ENCODE measurements at places on chromosomes 5 and 9.

- no peak for DNase-seq
Measured at GRCh38 chr5:135625061-135625460, 46.3 kb upstream of the CXCL14 start.

- no peak for DNase-seq
Measured at GRCh38 chr5:69238760-69239251, 4.1 kb downstream of the CDK7 start.

- no peak for DNase-seq
Measured at GRCh38 chr5:2574155-2574554, 177.3 kb downstream of the IRX2 start.

GRCh38 chr9:94150279-94150828, 66.1 kb downstream of the PTPDC1 start:
- DNase-seq, result no peak

DNA sequence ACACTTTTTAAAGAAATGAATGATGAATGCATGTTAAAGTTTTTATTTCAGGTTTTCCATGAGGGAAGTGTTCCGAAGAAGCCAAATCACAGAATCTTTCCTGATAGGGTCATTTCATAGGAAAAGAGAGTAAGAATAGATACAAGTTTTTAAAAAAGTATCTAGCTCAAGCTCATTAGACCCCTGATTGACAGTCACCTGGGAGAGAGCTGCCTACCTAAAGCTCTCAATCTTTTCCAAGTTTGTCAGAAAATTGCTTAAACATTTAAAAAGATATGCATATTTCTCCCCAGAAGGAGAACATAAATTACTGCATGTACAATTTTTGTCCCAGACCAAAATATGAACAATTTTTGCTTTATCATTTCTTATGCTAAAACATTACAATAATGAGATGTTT, 47.9 kb upstream of the CHSY3 start:
- DNase-seq, result no peak

DNA sequence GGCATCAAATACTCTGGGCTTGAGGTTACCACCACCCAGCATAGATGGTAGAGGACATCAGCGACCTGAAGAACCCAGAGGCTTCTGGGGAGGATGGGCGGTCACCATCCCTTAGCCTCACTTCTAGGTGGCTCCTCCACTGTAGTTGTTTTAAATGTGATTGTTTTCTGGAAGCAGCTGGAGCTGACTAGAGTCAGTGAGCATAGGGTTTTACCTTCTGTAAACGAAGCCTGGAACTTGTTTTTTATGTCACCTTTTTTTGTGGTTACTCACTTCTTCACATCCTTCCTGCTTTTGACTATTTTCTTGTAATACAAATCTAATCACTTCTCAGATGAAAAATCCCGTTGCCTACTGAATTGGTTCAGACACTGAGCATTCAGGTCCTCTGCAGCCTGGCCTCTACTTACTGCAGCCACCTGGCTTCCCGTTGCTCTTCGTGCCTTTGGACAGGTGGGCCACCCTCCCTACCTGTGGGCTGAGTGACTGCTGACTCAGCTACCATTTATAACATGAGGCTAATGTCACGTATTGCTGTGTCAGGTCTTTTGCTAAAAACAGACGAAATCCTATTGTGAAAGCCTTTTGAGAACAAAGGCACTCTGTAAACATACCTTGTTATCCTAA, 167.8 kb downstream of the MAN2A1 start:
- no peak for DNase-seq

- peak; percentile 22 for DNase-seq
Measured at GRCh38 chr5:154042766-154043165, 4.0 kb downstream of the MFAP3 start.

DNA sequence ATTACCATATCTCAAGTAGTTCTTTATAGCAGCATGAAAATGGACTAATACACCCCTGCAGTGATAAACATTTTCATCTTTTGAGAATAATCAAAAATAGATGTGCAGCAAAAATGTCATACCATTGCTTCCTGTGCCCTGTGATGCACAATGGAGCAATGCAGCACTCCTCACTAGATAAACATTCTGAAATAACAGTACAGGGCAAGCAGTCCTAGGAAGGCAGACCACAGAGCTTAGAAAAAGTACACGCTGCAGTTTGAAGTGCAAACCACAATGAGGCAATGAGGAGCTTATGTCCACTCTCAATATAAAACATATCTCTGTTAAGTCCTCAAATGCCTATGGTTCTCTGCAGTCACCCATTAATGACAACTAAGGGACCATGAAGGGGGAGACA, 367.6 kb downstream of the PDE4D start:
- no peak for DNase-seq

DNA sequence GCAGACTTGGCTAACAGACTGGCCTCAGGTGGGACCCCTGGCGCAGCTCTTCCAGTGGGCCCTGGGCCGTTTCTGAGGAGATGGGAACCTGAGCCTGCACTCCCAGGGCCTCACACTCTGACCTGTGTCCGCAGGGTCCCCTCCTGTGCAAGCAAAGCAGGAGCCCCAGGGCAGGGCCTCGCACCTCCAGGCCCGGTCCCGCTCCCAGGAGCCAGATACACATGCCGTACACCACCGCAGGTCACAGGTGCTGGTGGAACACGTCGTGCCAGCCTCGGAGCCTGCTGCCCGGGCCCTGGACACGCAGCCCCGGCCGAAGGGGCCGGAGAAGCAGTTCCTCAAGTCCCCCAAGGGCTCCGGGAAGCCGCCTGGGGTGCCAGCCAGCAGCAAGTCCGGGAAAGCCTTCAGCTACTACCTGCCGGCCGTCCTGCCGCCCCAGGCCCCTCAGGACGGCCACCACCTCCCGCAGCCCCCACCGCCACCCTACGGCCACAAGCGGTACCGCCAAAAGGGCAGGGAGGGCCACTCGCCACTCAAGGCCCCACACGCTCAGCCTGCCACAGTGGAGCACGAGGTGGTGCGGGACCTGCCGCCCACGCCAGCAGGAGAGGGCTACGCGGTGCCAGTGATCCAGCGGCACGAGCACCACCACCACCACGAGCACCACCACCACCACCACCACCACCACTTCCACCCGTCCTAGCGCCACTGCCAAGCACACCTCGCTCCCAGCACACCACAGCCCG, 29.2 kb downstream of the NKD2 start:
- DNase-seq, result no peak

GRCh38 chr5:68746643-68747420, 347.0 kb upstream of the SLC30A5 start:
- DNase-seq, result no peak

GRCh38 chr9:111914749-111915424, 18.3 kb downstream of the UGCG start:
- DNase-seq, result no peak

DNA sequence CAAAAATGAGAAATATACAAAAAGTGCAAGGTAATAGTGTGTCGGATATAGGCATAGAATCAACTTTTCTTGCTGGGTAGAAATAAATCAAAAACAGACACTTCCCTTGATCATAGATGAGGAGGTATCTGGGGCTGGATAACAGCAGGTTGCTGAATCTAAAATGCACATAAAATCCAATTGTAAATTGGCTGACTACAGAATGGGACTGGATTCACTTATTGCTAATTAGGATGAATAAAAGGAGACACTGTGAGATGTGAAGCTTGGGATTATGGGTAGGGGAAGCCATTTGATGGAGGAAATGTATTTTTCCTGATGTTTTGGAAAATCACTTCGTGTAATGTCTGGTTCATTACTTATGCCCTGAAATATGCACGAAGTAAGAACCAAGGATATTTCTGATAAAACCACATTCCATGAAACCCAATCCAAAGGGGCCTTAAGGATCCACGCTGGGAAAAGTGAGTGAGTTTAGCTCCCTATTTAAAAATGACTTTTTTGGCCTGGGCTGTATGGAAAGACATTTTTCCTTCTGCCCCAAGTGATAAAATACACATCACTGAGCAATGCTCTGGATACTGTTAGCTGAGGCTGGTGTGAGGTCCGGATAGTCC, 136.1 kb downstream of the MARCHF11 start:
- no peak for DNase-seq

- DNase-seq, result no peak
Measured at GRCh38 chr9:72809586-72809985, 143.3 kb downstream of the ALDH1A1 start.

DNA sequence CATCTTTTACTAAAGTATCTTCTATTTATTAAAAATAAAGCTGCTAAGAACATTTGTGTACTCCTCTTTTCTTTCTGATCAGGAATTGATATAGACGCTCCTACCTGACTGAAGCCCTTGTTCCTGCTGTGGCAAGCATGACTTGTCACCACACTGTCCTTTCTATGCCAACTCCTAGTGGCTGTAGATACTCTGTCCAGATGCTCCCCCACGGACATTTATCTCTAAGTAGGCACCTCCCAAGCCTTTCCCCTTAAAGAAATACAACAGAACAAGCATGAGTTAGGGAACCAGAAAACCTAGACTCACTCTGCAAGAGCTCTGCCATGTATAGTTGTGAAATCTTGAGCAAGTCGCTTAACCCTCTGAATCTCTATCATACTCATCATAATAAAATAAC, 53.2 kb downstream of the FAM114A2 start:
- no peak for DNase-seq

DNA sequence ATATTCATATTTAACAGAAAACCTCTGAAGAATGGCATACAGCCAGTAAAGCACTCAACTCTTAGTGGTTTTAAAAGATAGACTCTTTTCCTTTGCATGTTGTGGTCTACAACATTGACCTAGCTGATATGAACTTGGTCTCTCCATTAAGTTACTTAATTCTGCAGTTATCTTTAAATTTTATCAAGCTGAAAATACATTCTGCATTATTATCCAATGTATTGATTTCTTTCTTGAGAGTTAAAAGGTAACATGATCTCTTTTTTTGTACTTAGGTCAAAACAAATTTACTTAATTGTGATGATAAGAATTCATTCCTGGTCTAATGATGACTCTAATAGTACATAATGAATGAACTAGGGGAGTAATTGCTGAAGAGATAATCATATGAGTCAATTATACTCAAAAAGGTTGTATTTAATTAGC, 132.9 kb downstream of the STARD4 start:
- no peak for DNase-seq

- no peak for DNase-seq
Measured at GRCh38 chr9:71816916-71817451, 48.7 kb upstream of the CEMIP2 start.

GRCh38 chr5:141870228-141870627, 8.0 kb downstream of the PCDH1 start:
- DNase-seq, result no peak

GRCh38 chr9:116944714-116945534, 257.8 kb downstream of the TRIM32 start:
- DNase-seq, result no peak

- no peak for DNase-seq
Measured at GRCh38 chr5:157193699-157194424, 13.2 kb downstream of the ITK start.

DNA sequence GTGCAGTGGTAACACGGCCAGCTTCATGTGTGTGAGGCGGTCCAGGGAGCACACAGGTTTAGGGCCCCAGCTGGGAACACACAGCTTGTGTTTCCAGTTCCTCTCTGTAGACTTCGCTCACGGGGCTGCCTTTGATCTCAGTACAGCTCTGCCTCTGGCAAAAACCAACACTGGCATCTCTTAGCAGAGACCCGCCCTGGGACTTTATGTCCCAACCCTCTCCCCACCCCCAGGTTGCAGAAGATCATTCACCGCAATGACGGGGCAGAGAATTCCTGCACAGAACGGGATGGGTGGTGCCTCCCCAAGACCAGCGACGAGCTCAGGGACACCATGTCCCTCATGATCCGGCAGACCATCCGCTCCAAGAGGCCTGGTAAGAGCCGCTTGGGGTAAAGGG, 5.2 kb upstream of the CEL start:
- DNase-seq, result no peak

DNA sequence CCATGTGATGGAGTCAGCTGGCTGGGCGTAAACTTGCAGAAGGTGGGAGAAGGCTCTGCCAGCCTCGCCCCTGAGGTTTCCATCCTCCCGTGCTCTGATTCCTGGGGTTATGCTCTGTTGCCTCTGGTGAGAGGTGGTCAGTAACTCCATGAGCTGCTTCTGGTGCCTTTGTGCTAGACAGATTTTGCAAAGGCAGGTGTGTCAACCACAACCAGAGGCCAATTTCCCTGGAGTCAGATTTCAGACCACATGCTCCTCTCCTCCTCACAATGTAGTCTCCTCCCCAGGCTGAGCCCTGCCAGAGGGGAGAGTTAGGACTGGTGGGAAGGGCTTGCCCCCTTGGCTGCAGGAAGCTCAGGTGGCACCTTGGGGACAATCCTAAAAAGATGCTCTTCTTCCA, 38.8 kb upstream of the TENT4A start:
- no peak for DNase-seq

DNA sequence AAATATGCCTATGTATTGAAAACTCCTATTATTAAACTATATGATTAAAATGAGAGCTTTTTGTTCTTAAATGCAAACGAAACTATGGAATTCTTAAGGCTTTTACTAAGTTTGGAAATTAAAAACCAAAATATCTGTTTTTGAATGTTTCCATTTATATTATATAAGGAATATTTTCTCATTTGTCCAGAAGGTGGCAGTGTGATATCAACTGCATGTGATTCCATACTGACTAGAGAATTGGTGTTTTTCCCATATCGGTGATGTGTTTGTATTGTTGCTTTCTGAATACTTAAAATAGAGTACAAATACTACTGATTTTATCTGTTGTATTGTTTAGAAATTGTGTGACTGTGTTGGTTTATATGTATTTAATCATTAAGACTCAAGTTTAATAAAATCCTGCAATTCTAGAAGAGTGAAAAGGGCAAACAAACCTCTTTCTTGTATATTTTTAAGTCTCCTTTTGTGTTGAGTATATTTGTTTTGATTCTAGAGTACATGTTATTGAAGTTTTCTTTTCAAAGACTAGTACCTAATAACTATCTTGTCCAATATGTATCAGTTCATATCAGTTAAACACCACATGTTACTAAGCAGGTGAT, 320.8 kb downstream of the CCDC171 start:
- DNase-seq, result peak; percentile 69

GRCh38 chr9:76153902-76154629, 240.2 kb downstream of the RFK start:
- DNase-seq, result no peak

DNA sequence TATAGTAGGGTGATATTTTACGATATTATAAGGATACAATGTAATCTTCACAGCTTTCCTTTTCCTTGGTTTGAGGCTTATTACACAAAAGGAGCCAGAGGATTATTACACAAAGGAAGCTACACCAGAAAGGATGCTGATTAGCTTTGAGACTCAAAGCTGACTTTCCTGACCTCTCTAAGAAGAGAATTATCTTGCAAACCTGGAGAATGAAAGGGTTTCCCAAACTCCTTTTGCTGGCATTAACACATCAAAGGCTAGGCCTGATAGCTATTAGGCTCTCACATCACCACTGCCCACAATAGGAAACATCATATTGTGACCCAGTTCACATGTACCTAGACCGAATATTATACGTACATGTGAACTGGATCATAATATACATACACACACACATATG, 34.2 kb upstream of the CHD1 start:
- DNase-seq, result no peak
